Mesenteric fat pad (tissue), 1 donor: ENCODE measurements at places on chromosomes 3 and 15.

- DNase-seq, result no peak
These were observed 17.7 kb upstream of the LAMP3 start for GRCh38 chr3:183180110-183180783.

GRCh38 chr3:158248261-158248660, 138.4 kb downstream of the RSRC1 start:
- DNase-seq, result no peak

GRCh38 chr3:111954228-111954990, 24.4 kb upstream of the ABHD10 start:
- no peak for DNase-seq

- no peak for DNase-seq
These were observed 277.5 kb upstream of the CDIN1 start for GRCh38 chr15:36301947-36302346.

DNA sequence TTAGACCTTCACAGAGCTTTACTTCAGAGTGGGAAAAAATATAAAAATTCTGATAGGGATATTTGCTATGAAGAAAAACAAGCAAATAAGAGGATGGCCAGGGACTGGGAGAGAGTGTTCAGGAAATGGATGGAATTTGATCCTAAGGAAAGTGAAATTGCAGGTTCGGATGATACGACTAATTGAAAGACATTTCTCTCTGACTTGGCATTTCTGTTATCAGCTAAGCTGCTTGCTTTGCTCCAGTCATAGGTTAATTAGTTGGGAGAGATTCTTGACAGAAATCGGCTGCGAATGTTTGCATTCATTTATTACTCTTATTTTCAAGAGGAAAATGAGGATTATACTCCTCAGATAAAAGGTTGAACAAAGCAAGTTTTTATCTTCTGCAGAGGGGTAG, 808.7 kb upstream of the NECTIN3 start:
- no peak for DNase-seq
